Stimulated activated CD4-positive, alpha-beta T cell treated with anti-CD3 and anti-CD28 coated beads, Interleukin-4, amount 100 ng/mL, for 4 hours (primary cell): ENCODE measurements at places on chromosomes 3 and 15.

DNA sequence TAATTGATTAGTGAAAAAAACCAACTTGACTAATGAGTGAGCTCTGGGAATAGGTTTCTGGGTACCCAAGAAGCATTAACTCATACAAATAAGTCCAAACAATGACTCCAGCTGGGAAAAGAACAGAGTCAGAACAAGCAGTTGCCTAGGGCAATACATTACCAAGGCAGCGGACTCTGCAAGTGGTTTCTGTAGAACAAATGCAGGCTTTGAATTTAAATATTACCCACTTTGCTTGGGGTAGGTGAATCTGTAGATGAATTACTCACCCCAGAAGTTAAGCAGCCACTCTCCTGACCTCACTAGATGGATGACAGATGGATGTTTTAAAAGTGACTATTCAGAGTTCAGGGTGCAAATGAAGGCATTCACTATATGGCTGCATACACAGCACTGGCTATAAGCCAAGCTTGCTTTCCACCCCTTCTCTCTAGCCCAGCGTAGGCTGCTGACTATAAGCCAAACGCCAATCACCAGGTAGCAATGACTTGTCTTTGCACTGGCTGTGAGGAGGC, 73.1 kb upstream of the BHLHE40 start:
- no peak for DNase-seq

- DNase-seq = peak; percentile 45
These were observed 25.3 kb downstream of the EXOG start for GRCh38 chr3:38521391-38521987.

GRCh38 chr3:12629560-12629959, 34.4 kb downstream of the RAF1 start:
- DNase-seq = no peak

GRCh38 chr3:49333091-49333490, 6.8 kb downstream of the USP4 start:
- DNase-seq = no peak

DNA sequence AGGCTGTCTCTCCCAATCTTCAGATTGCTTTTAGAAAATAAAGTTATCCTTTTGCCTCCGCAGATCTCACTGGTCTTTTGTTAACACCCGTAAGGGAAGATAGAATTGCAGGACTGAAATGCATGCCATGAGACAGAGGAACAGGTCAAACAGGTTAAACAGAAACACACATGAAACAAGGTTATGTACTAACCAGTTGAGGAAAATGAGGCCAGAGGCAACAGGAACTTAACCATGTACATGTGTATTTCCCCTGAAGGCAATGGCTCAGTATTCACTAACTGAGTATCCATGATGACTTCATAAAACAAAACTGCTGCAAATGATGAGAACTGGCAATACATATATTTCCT, 169.1 kb upstream of the NSMCE3 start:
- DNase-seq = no peak

DNA sequence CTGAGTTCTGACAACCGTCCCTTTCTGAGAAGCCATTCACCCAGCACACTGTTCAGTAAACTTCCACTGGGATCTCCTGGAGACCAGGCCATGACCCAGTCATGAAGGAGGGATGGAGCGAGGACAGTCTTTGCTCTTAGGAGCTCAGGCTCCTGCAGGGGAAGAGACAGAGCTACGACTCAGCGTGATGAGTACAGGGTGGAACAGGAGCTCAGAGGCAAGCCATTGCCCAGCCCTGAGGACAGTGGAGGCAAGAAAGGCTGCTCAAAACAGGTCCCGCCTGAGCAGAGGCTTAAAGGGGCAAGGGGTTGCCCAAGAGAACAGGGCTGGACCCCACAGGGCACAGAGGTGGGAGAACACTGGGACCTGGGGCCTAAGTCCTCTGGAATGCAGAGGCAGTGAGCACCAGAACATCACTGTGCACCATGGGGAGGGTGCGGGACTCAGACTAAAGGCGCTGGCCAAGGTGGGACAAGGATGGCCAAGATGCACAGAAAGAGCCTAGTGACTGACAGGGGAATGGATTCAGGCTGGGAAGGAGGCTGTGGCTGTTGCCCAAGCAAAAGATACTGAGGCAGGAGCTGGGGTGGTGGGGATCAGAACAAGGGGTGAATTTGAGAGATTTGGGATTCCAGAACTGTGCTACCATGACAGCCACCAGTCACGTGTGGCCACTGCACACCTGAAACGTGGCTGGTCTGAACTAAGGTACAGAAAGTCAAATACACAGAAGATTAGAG, 25.8 kb downstream of the TMEM43 start:
- DNase-seq = no peak

GRCh38 chr15:60611592-60612346, 132.8 kb upstream of the ICE2 start:
- DNase-seq = no peak

DNA sequence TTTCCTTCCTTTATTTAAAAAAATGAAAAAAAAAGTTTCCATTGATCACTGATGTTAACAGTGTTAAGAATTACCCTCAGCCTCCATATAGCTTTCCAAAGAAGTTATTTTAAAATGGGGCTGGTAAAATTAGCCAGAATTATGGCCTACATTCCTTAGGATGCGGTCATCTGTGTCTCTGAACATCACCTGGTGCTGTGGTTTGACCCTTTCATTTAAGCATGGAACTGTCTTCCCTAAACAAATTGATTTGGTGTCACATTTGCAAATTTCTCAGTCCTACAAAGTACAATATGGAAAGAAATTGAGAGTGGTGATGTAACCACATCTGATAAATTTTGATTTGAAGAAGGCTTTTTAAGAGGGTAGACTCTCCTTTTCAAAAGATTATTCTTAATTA, 40.3 kb upstream of the ZPLD1 start:
- no peak for DNase-seq

DNA sequence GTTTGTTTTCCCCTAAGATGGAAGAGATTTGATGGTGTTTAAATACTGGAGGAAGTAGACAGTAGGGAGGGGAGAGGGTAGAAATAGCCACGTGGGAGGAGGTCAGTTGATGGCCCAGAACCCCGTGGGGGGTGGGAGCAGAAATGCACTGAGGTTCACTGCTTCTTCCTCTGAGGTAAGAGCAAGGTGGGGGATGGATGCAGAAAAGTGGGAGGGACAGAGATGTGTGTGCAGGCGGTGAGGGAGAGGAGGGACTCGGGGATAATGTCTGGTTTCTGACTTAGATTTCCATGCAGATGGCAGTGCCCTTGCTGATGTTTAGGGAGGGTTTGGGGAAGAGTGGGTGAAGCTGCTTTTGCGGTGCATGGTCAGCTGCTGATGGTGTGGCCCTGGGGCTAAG, 102.9 kb downstream of the ARNT2 start:
- no peak for DNase-seq

DNA sequence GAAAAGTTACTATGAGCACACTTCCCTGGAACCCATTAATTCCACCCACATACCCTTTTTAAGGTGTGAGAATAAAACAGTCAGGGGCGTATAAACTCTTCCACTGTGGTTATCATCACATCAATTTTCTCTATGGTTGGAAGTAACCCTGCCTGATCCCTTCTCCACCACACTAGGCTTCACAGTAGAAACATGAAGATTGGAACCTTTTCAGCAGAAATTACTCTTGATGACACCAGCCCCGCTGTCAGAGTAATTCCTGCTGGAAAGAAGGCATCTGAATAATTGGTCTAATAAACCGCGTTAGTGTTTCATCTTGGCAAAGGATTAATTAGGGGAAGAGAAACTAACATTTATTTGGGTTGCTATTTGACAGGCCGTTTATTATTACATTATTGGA, 278.4 kb downstream of the MFSD1 start:
- DNase-seq = no peak

DNA sequence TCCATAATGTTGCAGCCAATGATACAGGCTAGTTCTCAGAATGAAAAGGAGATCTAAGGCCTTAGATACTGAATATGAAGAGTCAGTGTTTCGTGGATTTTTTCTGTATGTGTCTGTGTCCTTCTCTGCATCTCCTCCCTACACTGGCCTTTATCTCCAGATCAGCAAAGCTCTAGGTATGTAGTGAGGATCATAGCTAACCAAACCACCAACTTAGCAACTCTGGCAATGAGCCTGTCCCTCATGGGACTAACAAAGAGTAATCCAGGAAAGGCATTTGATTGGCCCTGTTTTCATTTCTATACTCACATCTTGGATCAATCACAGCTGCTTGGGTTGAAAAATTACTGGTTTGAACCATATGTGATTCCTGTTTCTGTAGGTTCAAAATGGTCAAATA, 18.6 kb upstream of the CNTN3 start:
- no peak for DNase-seq

DNA sequence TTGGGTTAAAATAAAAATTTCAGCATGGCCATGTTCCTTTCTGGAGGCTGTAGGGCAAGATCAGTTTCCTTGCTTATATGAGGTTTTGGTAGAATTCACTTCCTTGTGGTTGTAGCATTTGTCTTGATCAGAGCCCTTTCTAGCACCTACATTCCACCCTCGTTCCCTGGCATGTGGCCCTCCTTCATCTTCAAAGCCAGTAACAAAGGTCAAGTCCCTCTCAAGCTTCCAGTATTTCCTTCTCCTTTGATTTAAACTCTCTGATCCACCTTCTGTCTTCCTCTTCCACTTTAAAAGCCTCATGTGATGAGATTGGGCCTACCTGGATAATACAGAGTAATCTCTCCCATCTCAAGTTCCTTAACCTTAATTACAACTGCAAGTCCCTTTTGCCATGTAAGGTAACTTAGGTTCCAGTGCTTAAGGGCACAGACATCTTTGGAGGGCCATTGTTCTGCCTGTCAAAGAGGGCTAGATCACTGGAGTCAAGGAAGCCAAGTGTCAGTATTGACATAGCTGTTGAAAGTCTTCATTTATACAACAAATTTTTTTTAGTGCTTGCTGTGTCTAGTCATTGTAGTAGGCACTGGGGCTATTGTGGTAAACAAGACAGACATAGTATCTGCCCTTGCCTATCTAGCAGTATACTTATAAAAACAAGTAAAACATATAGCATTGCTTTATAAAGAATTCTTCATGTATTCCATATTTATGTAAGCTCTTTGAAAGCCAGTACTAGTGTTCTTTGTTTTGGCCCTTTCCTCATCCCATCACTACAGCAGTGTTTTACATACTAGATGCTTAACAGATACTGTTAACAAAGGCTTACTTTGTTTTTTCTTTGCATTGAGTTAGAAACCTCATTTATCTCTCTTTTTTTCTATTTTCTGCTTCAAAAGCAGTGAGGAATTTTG, 40.7 kb downstream of the GLCE start:
- no peak for DNase-seq

DNA sequence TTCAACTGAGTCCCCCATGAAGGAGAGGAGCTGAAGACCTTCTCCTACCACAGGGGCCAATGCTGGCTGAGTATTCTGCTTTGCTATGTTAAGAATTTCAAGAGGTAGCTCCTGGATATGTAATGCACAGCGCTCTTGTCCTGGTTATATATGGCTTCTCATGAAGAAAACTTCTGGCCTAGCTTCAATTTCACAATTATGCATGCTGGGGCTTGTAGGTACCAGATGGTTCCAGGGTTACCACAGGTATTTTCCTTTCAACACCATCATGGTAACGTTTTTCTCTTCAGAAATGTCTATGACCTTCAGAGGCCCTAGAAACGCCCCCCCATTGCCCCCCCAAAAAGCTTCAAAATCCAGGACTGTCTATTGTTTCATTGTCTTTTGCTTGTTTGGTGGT, 311.7 kb upstream of the ICE2 start:
- no peak for DNase-seq

DNA sequence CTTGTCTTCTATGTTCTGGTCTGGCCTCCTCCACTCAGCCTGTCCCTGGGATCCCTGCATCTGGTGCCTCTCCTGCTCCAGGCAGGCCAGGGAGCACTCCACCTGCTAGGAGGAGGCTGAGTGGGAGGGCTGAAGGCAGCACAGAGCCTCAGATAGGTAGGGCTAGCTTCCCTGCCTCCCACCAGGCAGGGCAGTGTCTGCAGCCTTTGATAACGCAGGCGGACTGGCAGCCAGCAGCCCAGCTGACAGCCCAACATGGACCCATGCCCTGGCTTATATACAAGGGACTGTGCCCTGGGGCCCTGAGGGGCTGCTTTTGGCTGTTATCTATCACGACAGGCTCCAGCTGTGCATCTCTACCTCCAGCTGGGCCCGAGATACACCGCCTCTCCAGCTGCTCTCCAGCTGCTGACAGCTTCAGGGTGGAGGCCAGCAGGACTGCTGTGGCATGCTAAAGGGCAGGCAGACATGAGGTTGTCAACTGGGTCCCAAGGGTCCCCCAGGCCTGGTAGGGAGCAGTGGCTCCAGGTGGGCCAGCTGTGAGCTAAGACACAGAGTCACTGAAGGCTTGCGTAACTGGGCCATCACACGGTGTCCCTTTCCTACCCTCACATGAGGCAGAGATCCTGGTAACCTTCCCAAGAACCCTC, 5.2 kb upstream of the CLK3 start:
- DNase-seq = no peak

DNA sequence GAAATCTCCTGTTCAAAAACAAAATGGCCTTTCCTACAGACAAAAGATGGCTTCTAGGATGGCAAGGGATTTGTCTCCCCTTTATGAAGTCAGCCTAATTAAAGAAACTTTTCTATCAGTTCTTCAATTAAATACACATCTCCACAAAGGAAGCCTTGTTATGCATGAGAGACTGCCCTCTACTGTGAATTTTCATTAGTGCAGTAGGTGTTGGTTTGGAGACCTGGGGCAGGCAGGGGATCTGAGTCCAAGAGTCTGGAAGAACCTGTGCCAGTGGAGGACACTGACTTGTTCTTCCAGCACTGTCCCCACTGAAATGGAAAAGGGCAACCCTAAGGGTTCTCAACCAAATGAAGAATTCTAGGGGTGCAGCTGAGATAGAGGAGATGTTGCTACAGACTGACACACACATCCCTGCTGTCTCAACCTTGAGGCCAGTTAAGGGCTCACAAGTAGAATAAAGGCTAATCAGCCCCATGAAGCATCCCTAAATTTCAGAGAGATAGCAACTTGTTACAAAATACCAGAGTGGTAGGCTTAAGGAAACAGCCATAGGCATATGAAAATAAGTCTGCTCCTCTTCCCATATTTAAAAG, 174.0 kb upstream of the PRICKLE2 start:
- DNase-seq = no peak

- no peak for DNase-seq
These were observed 1081.5 kb downstream of the PLOD2 start for GRCh38 chr3:145079436-145079835.

- no peak for DNase-seq
These were observed 209.6 kb upstream of the PLSCR5 start for GRCh38 chr3:146814601-146815315.

GRCh38 chr15:82106679-82107078, 60.9 kb upstream of the MEX3B start:
- DNase-seq = no peak

DNA sequence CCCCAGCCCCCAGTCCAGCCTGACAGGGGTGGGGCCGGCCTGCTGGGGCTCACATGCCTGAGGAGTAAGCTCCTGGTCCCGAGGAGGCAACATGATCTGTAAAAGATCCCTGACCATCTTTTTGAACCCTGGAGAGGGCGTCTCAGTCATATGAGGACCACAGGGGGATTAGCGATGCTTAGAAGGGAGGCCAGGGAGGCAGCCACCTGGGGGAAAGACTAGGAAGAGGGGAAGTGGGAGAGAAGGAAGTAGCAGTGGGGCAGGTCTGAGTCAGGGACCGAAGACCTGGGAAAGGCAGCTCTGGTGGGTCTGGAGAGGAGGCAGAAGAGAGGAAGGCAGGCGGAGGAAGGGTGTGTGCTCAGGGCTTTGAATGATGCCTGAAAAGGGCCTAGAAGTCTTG, 18.9 kb downstream of the PIF1 start:
- no peak for DNase-seq
